ENCODE measurements at places on chromosomes 16 and 17.

DNA sequence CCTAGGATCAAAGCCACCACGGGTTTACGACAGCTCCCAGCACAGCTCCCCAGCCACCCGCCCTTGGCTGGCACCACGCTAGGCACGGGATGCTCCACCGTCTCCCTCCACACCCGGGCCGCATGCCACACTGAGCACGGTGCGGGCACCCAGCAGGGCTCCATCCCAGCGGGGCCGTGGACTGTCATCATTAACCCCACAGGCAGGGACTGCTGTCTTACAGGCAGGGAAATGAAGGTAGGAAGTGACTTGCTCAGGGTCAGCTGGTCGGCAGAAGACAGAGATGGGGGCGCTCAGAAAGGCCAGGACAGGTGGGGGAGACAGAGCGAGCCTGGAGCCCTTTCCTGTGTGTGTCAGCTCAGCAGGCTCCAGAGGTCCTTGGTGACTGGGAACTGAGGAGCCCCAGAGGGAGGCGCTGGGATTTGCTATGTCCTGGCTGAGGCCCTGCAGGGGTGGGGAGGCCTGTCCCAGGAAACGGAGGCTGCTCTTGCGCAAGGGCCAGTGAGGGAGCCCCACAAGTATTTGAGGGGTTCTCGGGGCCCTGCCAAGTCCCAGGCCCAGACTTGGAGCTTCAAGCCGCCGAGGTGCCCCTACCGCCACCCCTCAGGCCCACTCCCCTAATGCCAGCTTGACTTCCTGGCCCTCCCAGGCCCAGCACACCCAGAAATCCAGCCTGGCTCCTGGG lies 3.2 kb downstream of the UBALD1 start:
- DNase-seq: peak; percentile 87

- DNase-seq: no peak
These were observed 65.7 kb upstream of the LYRM9 start for GRCh38 chr17:27958708-27959381.

GRCh38 chr16:69838489-69838888 lies 76.4 kb downstream of the WWP2 start:
- no peak for DNase-seq

GRCh38 chr17:3851461-3852100 lies 5.5 kb upstream of the NCBP3 start:
- DNase-seq: peak; percentile 63

DNA sequence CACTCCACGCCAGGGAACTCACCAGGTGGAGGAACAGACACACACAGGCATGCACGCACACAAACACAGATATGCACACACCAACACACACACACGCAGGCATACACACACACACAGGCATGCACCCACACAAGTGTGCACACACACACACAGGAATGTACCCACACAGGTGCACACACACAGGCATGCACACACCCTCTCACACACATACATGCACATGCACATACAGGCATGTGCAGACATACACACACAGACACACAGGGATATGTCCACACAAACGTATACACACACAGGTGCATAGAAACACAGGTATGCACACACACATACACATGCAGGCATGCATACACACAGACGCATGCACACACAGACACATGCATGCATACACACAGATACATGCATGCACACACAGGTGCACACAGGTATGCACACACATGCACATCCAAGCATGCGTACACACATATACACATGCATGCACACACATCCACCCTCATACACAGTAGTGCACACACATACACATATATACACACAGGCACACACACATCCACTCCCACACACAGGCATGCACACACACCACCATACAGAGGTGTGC lies 39.2 kb downstream of the COTL1 start:
- no peak for DNase-seq

- peak; percentile 98 for DNase-seq
These were observed at the start of gene NHLRC4 for GRCh38 chr16:566475-567372. NHLRC4 (plus strand) TSS chr16:567005; CDS start chr16:568048, 1,043 bp downstream.

DNA sequence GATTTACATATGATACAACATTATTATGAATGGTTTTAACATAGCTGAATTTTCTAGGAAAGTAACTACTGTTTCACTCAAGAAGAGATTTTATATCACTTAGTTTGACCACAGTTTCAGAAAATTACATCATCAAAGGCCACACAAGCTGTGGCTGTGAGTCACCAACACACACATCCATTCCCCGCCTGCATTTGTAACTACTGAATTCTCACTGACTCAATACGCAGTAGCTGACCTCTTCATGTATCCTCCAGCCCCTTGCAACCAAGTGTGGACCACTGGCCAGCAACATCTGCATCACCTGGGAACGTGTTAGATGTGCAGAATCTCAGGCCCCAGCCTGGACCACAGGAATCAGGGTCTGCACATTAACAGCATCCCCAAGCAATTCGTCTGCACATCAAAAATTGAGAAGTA lies 197.6 kb downstream of the XYLT1 start:
- peak; percentile 95 for DNase-seq

- no peak for DNase-seq
These were observed 41.0 kb upstream of the ZNF750 start for GRCh38 chr17:82880620-82881323.

GRCh38 chr17:40612599-40613244 lies 34.9 kb downstream of the SMARCE1 start:
- DNase-seq: no peak

- DNase-seq: peak; percentile 88
These were observed 855 bp downstream of the TUFM start for GRCh38 chr16:28845293-28845692.

- no peak for DNase-seq
These were observed 74.5 kb downstream of the KATNIP start for GRCh38 chr16:27624154-27625049.

DNA sequence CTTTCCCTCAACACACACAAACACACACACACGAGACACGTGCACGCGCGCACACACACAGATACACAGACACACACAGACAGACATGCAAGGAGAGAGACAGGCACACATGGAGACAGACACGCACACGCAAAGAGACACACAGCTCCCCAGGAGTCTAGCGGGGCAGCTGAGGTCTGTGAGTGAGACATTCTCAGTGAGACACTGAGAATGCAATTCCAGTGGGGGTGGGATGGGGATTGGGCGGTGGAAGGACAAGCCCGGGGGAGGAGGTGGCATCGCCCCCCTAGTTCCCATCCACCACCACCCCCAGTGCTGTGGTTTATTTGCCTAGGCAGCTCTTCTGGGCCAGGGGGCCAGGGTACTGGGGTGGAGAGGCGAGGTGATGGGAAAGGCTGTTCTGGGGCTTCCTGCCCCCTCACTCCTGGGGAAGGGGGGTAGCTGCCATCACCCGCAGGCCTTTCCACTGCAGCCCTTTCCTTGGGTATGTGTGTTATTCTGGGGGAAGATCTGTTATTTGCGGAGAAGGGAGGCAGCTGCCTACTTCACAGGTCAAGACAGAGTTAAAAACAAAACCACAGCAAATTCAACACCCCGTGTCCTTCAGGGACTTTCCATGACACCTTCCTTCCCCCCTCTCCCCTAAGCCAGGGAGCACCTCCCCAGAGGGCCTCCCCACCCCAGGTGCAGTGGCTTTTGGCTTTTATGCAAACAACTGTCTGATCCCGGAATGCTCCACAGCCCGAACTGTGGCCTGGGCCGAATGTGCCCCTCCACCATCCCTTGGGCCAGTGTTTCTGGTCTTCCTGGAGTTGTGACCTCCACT lies 18.0 kb downstream of the GRB7 start:
- DNase-seq: peak; percentile 53

GRCh38 chr17:79833110-79833450 lies 6.2 kb downstream of the CBX4 start:
- DNase-seq: no peak

GRCh38 chr16:13123991-13124390 lies 222.6 kb downstream of the SHISA9 start:
- DNase-seq: no peak

DNA sequence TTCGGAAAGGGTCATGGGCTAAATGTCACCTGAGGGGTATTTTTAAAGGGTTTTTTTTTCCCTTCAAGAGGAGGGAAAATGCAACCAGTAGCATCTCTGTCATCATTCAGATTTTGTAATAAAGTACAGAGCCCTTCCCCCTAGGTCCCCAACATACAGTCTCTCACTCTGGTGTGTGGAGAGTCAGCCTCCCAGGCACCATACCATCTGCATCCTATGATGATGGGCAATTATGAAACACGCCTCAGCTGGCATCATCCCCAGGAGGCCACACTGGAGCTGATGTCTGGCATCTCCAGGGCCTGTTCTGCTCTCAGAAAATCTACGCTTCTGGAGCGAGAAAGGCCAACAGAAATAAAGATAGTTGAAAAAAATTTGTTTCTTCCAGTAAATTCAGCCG lies 32.0 kb downstream of the TBX4 start:
- no peak for DNase-seq

- no peak for DNase-seq
These were observed 467.3 kb downstream of the KCNJ2 start for GRCh38 chr17:70636517-70637133.

DNA sequence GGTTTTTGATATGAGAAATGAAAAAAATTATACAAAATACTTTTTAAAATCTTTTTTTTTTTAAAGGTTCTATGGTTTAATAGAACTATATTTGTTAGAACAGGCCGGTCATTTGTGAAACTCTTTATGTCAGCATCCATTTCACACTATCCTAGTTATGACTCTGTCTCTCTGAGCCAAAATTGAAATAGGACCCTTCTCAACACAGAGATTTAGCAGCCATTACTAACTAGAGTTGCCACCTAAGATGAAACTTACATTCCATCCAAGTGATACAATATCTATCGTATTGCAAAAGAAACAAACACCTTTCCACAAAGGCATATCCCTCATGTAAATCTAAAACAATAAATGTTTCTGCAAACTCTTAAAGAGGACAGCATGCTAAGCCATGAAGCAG lies 249.8 kb downstream of the CDH11 start:
- DNase-seq: no peak

DNA sequence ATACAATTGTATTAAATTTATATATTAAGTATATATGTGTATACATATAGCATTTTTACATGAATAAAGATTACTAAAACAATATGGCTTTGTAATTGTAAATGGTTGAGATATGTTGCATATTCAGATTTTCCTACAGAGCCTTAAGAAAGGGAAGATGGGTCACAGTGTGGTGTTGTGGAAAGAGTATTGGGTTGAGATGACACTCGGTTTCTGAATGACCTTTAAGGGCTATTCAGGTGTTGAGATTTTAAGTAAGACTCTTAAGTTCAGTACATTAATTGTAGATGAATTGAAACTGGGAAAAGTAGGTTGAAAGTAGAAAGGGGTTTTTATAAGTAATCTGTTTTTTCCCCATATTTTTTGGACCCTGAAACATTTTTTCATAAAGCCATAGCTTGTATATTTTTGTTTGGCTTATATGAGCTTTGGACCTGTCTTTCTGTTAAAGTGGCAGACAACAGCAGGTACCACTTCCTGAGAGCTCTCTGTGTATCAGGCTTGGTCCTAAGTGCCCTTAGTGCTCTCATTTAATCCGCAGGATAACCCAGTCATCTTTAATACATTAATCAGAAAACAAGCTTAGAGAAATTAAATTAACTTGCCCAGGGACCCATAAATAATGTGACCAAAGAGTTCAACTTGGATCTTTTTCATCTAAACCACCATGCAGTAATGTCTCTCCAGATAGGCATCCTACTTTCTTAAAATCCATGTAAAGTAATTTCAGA lies 48.5 kb upstream of the MRC2 start:
- no peak for DNase-seq

DNA sequence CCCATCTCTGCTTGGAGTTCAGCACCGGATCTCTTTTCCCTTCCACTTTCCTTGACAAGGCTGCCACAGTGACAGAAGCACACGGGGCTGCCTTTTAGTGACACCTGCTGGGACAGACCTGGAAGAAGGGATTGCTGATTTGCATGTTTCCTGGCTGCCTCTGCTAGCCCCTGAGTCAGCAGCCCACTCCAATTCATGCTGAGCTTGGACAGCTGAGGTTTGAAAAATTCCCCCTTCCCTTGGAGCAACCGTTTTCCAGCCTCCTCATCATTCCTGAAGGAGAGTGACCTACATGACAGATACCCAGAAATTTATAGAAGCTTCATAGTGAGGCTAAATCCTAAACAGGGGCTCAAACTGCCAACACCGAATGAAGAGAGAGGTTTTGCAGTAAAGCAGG lies 18.8 kb upstream of the RBL2 start:
- DNase-seq: no peak

- no peak for DNase-seq
These were observed 69.3 kb downstream of the WWP2 start for GRCh38 chr16:69831212-69832123.

- DNase-seq: peak; percentile 96
These were observed 23.2 kb downstream of the MAP3K14 start for GRCh38 chr17:45293413-45294211.

DNA sequence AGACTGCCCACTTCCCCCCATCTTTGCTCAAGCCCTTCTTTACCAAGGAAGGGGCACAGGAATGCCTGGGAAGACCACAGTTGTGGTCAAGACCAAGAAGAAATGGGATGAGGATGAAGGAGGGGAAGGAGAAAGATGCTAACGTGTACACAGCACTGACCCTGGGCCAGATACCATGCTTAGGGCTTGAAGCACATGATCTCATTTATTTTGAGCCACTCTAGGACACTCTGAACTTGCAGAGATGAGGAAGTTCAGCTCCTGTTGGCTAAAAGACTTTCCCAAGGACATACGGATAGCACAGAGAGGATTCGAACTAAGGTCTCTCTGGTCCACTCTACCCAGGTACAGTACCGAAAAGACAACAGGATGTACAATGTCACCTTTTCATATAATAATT lies 42.6 kb downstream of the PIK3R5 start:
- DNase-seq: peak; percentile 17

- DNase-seq: no peak
These were observed 126.5 kb downstream of the ABCC6 start for GRCh38 chr16:16096858-16097213.

- no peak for DNase-seq
These were observed 40.0 kb downstream of the CMTM4 start for GRCh38 chr16:66656547-66656946.

- DNase-seq: peak; percentile 96
These were observed 219.2 kb downstream of the RBFOX3 start for GRCh38 chr17:79391376-79392233.

Data from osteoblast (primary cell).